ENCODE measurements at places on chromosomes 2 and 18.

GRCh38 chr18:56795381-56795780, 144.2 kb downstream of the WDR7 start:
- DNase-seq, result no peak

DNA sequence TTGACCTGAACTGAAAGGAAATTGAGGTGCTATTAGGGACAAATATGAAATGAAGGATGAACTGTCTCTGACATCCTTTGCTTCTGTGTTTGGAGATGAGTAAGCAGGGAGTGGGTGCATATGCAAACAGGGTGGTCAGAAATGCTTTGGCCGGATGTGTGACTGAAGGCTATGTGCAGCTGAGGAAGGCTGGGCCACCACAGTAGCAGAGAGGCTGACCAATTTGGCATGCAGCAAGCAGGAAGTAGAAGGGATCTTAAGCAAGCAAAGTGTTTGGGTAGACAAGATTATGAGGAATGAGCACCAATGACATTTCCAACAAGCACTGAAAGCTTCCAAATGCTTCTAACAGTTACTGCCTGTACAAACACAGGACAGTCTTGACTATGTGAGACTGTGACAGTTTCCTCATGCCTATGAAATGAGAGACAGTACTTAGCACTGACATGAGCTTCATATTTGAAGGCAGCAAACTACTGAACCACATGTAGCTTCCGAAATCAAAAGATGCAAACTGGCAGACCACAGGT, 3.3 kb upstream of the ACTR3 start:
- peak; percentile 75 for DNase-seq

DNA sequence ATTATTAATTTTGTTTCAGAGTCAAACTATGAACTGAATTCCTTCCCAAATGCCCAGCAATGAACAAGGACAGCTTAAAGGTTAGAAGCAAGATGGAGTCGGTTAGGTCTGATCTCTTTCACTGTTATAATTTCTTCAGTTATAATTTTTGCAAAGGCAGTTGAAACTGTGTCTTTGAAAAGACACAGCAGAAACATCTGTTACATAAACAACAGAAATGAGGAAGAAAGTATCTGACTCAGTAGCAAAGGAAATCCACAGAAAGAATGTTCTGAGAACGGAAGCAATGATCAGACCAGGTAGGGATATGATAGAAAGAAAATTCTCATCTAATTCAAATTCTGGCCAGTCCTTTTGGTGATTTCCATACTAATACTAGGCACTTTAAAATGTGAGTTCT, 5.2 kb upstream of the RMC1 start:
- no peak for DNase-seq

GRCh38 chr2:210776756-210777155, 220.4 kb downstream of the CPS1 start:
- no peak for DNase-seq

- DNase-seq, result no peak
Observed at GRCh38 chr2:120261387-120262006, 8.8 kb downstream of the RALB start.

DNA sequence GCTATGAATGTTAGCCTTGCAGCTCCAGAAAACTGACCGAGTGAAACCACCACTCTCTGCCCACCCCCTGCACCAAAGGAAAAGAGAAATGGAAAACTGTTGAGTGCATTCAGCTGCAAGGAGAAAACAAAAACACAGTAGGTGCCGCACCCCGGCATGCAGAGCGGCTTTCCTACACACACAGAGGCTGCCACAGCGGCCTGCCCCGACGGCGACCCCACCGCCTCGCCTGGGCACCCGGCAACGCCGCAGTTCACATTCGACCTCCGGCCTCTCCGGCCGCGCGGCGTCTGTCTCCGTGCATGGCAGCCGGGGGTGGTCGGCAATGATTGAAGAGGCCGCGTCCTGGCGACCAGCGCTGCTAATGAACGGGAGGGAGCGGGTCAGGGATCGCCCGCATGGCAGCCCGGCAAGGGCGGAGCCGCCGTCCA, 417.1 kb upstream of the SALL3 start:
- no peak for DNase-seq

- DNase-seq, result no peak
Observed at GRCh38 chr2:86026744-86027065, 79.0 kb downstream of the POLR1A start.

GRCh38 chr2:68905116-68905515, 33.9 kb upstream of the BMP10 start:
- DNase-seq, result no peak

DNA sequence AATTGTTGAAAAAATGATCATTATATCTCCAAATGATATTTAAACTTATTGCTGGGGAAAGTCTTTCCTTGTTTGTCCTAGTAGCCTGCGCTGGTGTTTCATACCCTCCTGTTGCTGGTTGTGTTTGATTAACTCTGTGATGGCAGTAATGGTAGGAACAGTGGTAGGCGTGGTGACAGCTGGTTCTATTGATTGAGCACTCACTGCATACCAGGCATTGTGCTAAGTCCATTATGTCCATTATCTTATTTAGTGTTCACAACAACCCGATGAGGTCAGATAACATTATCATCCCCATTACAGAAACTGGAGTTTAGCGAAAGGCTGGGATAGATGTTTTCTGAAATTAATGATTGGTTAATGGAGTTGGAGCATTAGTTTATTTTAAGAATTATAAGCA, 77.8 kb upstream of the STON1 start:
- no peak for DNase-seq

DNA sequence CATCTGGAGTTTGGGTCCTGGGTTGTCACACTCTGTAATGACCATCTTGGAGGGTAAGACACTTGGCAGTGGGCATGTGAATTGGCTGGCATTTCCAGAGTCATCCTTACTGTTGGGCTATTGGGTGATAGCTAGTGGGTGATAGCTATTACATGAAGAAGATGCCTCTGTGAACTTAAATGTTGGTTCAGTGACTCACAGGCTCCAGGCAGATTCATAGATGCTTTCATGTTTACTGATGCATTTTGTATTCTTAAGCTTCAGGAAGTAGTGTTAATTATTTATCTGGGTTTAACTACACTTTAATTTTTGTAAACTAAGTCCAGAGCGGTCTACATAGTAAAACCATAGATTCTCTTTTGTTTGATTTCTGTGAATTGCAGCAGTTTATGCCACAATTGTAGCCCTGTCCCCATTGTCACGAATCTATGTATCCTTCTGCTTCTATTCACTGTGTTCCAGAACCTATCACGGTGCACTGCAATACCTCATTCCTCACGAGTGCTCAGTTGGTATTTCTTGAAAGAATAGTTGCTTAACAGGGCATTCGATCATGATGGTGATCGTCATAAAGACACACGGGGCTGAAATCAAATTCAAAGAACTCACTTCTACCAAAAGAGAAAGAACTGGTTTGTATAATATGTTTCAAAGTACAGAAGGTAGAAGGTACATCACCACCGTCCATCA, 79.7 kb downstream of the GBX2 start:
- no peak for DNase-seq

DNA sequence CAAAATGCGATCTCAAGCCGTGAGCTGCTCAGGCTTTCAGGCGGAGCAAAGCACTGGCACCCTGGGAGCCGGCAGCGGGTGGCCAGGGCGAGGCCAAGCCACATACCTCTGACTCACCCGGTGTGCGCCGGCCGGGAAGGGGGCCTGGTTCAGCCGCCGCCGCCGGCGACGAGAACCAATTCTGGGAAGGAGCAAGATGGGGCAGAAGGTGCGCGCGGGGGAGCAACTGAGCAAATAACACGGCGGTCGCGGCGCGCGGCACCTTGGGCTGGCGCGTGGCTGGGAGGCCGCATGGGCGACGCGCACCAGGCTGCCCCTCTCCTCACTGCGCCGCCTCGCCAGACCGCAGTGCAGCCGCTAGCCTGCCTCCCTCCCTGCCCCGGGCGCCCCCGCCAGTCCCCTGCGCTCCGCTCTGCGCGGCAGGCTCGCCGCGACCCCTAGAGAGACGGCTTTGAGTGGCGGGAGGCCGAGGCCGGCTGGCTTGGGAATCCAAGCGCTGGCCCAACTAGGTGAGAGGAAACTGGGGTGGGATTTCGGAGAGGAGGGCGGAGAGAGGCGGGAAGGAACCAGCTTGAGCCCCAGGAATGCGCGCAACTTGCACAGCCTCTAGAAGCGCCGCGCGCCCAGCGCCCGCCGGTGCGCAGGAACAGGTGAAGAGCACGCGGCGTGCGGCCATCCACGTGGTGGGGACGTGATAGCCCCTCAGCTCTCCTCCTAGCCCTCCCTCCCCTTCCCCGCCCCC, 3.2 kb downstream of the NRP2 start:
- no peak for DNase-seq

DNA sequence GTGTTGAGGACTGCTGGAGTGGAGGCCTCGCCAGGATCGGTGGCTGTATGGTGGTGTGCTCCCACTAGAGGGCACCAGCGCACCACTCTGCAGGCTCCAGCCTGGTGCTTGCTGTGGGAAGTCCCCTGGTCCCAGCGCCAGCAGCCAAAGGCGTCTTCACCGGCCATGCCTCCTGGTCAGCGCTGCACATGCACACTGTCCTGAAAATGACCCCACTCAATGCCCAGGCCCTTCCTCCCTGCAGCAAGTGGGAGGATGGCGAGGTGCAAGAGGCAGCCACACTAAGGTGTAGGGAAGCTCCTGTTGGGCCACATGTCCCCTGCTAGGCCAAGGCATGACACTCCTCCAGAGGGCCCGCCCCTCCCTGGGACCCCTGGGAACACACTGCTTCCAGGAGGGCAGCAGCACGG, 136.5 kb downstream of the CTIF start:
- DNase-seq, result peak; percentile 76

GRCh38 chr2:111171337-111171930, 50.7 kb downstream of the BCL2L11 start:
- no peak for DNase-seq

GRCh38 chr2:191018048-191018447, 4.1 kb upstream of the STAT1 start:
- DNase-seq, result no peak

DNA sequence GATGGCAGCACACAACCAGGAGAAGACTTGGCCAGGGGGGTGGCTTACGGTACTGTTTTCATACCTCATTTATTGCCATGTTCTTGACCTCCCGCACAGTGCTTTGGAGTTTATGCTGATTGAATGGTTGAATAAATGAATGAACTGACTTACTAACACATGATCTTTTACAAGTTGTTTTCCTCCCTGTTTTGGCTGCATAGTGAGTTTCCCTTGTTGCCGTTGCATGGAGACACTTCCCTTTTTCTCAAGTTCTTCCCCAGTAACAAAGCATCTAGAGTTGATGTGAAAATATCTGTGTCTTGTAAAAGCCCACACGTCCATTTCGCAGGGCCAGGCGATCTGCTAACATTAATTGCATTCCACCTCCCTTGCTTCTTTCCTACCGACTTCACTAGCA, 35.7 kb upstream of the RAB1A start:
- no peak for DNase-seq

DNA sequence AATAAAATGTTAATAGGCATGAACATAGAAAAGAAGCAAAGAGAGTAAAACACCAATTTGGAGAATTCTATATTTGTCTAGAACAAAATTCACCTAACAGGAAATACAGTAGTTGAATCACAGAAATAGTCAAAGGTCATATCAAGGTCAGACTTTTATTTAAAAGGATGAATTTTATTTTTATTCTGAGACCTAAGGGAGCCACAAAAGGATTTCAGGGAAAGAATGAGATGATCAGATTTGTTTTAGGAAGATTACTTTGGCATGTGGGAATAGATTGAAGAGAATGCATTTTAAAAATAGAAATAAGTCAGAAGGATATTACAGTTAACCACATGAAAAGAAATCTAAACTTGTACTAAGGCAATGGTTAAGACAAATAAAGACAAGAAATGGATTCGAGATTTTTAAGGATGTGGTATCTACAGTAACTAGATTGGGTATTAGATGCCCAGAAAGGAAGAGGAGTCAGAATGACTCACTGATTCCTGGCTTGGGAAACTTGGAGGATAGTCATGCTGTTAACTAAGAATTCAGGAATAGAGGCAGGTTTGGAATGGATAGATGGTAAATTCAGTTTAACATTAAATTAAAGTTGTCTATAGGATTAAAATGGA, 56.0 kb downstream of the METTL4 start:
- no peak for DNase-seq

DNA sequence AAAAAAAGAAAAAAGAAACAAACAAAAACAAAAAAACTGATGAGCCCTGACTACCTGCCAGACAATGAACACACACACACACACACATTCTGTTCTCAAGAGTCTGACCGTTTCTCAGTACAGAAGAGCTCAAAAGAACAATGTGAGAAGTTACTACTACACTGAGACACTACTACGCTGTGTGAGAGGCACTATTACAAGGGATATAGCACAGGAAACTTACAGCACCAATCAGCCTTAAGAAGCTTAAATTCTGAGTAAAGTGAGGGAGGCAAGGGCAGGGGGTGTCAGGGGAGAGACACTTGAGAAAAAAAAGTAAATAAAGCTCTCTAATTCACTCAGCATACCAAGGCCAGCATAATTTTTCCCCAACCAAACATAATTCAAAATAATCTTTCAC, 32.5 kb downstream of the WDR33 start:
- DNase-seq, result no peak

GRCh38 chr2:20209373-20210109, 15.4 kb downstream of the SDC1 start:
- DNase-seq, result no peak

DNA sequence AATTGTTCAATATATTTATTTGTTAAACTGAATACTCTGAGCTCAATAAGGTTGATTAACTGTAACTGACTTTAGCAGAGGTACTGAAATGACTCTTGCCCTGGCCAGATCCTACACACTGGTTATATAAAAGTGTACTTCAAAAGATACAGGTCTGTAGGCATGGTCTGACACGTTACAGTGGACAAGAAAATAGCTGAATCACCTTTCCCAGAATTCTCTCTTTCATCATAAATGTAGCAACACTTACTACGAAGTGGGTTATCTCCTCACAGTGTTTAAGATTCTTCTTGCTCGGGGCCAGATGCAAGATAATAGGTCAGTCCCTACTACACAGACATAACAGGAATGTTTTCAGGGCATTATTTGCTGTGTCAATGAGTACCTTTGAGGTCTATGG, 107.0 kb upstream of the ZC3H15 start:
- DNase-seq, result no peak

DNA sequence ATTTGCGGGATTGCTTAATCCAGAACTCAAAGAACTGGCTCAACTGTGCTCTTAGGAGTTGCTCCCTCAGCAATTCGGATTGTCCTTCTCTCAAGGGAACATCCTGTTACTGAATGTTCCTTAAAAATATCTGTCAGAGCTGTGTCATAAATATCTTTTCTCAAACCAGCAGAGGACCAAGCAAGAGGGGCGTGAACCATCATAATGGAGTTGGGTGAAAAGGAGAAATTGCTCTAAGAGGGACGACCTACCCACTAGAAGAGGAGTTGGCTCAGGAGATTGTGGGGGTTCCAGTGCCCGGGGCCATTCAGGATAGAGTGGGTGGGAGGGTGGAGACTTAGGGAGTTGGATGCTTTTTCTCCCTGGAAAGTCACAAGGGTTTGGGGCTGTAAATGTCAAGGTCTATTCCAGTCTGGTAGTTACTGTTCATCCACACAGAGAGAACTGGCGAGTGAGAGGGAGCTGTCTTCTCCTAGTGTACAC, 59.5 kb downstream of the MERTK start:
- DNase-seq, result no peak

All from GM18507 (cell line).